ENCODE measurements at places on chromosomes 16 and 17. TPM values are rescaled to one million over a fixed set of nuclear protein-coding genes. Genes with fewer than 3 reads are reported as not detected.

Gene ITGAD
- not detected for total RNA-seq

DNA sequence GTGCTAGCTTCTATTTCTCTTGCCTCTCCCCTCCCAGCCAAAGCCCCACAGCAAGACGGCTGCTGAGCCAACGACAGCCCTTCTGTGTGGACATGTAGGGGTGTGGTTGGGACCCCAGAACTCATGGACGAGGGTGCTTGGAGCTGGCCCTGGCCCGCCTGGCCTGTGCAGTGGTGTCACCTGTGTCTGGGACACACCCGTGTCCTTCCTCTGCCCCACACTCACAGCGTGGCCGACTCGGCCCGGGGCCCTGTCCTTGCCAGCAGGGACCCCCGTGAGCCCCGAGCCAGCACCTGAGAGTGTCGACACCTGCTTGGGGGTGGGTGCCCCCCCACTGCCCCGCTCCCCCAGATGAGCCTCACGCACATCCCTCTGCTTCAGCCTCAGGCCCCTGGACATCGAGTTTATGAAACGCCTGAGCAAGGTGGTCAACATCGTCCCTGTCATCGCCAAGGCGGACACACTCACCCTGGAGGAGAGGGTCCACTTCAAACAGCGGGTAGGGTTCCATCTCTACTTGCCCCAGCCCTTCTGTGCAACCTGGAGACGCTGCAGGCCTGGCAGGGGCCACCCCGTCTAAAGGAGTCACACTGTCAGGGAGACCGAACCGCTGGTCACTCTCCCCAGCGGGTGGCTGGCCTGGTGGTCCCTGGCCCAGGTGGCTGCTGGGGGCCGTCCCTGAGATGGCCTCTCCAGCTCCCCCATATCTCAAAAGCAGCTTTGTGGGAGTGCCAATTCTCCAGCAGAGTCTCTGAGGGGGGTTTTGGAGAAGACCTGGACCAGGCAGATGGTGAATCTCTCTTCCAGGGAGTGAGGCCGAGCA, 349.8 kb downstream of the SEC14L1 start:
- no peak for DNase-seq

DNA sequence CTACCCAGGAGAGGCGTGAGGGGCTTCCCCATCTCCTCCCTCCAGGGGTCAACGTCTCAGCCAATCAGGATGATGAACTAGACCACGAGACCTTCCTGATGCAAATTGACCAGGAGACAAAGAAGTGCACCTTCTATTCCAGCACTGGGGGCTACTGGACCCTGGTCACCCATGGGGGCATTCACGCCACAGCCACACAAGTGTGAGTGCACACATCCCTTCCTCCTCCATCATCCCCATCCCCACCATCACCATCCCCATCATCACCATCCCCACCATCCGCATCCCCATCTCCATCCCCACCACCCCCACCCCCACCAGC, 6.8 kb downstream of the FSCN2 start:
- DNase-seq, result no peak

- no peak for DNase-seq
These were observed 17.2 kb downstream of the TXNDC11 start for GRCh38 chr16:11725457-11725856.

DNA sequence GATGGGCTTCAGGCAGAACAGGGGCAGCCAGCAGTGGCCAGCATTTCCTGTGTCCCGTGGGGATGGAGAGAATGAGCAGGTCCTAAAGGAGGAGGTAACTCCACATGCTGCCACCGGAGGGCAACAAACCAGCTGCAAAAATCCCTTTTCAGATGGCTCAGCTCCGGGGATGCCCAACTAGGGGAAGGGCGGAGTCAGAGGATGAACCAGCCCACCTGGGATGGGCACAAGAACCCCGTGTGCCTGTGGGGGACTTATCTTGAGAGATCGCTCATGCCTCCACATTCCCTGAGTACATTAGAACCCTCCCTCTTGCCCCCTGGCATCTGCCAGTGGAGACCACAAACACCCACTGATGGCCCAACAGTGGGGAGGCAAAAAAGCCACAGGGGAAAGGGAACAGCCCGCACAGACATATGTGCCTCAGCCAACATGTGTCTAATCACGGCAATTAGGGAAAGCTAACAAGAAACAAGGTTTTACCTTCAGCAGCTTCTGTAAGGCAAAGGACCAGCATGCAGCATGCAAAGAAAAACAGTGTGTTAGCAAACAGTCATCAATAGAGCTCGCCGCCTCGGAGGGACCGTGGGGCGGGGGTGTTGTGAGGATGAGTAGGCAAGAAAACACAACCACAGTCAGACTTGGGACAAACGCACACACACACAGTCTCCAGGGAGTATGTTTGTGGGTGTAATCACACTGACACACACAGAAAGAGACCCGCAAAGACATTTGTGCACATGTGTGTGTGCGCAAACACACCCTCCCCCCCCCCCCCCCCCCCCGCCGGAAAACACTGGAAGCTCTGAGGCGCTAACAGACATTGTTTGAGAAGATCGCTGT, 64.0 kb downstream of the MYO18A start:
- peak; percentile 35 for DNase-seq

Gene GRIN2C
- total RNA-seq, result 0.55 TPM

DNA sequence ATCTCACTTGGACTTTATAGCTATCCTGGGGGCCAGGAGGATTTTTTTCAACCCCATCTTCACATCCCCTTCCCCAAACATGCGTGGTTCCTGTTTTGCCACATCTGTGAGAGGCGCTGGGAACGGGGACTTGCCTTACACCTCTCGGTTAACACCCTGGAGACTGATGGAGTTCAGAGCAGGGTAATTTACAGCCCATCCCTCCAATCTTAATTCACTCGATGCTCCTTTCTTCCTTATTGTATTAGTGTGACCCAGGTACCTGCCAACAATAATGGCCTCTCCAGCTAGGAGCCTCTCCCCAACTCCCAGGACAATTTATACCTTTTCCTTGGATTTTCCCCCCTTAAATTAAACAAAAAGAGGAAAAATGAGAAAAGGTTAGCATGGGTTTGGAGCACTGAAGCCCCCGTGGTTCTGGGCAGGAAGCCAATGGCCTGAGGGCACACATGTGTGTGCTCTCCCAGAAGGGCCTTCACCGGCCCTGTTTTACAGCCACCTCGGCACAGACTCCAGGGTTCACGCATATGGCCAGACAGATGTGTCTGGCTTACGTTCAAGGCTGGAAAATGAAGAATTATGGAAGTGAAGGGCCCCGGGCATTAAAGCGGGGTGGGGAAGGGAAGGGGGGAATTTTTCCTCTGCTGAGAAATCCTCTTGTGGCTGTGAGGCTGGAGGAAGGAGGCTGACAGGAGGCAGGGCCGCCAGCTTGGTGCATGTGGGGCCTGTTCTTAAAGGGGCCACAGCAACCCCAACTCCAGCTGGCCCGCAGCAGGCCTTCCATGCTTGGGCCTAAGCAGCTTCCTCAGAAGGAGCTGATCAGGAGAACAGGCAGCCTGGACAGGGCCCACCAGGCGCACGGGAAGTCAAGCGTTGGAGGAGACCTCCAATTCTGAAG, 21.4 kb downstream of the HIC1 start:
- DNase-seq, result no peak

DNA sequence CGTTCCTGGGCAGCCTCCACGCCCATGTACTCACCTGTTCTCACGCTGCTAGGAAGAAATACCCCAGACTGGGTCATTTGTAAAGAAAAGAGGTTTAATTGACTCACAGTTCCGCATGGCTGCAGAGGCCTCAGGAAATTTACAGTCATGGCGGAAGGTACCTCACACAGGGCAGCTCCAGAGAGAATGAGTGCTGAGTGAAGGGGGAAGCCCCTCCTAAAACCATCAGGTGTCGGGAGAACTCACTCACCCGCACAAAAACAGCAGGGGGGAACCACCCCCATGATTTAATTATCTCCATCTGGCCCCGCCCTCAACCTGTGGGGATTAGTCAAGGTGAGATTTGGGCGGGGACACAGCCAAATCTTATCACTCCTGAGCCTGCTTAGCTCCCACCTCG, 18.2 kb downstream of the RAB40C start:
- DNase-seq, result no peak

- no peak for DNase-seq
These were observed 101.4 kb downstream of the PITPNC1 start for GRCh38 chr17:67478401-67479041.

GRCh38 chr16:84800158-84800978, 19.4 kb upstream of the CRISPLD2 start:
- DNase-seq, result no peak

DNA sequence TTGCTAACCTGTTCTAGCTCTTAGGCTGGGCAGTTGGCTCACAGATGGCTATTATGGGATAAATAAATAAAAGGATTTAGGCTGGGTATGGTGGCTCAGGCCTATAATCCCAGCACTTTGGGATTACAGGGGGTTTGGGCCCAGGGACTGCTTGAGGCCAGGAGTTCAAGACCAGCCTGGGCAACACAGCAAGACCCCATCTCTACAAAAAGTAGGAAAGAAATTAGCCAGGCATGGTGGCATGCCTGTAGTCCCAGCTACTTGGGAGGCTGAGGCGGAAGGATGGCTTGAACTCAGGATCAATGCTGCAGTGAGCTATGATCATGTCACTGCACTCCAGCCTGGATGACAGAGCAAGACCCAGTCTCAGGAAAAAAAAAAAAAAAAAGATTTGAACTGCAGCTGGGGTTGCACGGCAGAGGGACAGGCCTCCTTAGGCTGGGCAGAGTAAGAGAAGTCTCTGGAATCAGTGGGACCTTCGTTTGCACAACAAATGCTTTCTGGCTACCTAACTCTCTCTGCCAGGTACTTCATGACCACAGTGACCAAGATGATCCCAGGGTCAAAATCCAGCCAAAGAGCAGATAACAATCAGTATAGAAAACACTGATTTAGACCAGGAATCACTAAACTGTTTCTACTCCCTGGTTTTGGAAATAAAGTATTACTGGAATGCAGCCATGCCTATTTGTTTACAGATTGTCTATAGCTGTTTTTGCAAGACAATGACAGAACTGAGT, 6.8 kb downstream of the RUSF1 start:
- no peak for DNase-seq

GRCh38 chr16:89143201-89143741, 28.3 kb upstream of the CDH15 start:
- no peak for DNase-seq

DNA sequence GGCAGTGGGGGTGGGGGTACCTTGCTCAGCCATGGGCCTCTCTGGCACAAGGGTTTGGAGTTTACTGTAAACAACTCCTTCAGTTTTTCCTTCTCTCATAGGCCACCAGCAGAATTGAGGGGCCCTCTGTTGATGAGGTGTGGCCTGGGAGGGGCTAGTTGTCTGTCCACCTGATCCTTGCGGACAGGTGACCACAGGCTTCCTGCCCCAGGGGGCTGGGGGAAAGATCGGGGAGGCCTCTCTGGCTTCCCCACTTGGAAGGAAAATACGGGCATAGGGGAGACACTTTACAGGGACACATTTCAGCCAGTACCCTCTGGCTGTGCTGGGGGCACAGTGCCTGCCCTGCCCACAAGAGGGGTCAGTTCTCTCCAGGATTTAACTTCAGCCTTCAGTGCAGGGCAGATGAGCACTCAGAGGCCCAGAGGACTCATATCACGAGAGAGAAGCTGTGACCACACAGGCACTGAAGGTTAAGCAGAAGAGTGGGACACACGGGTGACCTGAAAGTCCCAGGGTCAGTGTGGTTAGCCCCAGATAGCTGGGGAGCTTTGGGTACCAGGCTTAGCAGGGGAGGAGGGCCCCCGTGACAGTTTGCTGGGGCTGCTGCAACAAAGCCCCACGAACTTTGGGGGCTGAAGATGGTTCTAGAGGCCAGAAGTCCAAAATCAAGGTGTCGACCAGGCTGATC, 245.9 kb downstream of the SEC14L1 start:
- DNase-seq, result no peak

Gene SMTNL2
- not detected for total RNA-seq

DNA sequence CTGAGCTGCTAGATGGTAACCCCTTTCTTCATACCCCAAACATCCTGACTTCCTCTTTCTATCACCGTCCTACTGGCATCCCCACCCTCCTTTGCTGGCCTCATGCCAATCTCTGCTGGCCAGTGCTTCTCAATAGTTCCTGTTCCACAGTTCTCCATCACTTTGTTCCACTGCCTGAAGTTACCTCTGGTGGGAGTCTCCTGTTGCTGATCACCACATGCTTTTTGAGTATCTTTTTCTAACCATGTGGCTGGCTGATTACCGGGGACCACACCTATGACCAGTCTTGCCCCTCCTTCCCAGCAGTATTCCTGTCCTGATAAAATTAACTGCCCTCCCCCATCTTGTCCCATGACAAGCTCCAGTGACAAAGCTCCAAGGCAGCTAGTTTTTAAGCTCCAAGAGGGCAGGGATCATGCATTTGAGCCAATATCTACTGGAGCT, 380.4 kb upstream of the CCL2 start:
- DNase-seq, result no peak

Gene RAMP2
- not detected for total RNA-seq

Gene SLC5A10
- not detected for total RNA-seq

DNA sequence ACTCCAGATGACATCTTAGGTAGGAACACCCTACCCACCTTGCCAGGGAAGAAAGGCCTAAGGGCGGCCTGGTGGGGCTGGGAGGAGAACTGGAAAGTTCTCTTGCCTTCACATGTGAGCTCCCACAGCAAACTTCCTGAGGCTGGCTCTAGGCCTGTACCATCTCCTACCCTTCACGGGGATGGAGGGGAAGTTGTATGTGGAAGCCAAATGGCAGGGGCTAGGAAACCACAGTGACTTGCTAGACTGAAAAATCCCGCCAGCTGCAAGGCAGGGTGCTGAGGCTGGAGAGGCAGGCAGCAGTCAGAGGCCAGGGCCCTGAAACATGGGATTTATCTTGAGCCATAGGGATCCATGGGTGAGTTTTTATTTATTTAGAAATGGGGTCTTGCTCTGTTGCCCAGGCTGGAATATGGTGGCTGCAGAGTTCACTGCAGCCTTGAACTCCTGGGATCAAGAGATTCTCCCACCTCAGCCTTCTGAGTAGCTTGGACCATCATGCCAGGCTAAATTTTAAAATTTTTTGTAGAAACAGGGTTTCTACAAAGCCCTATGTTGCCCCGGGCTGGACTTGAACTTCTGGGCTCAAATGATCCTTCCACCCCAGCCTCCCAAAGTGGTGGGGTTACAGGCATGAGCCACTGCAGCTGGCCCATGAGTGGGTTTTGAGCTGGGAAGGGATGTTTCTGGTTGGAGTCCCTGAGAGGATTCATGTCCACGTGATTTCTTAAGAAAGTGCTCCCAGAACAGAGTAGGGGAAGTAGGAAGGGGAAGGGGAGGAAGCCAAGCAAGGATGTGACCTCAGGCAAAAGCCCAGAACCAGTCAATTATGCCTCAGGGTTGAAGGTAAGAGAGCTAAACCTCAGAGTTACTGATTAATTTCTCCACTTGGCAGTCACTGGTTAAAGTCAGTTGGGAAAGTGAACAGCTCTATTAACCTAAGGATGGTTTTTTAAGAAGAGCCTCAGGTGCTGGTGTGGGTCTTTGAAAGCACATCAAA, 4.0 kb upstream of the KAT8 start:
- no peak for DNase-seq

Gene LHX1
- total RNA-seq, result not detected

GRCh38 chr17:31054761-31055160, 40.0 kb upstream of the NF1 start:
- DNase-seq, result no peak

GRCh38 chr17:49365667-49366066, 3.6 kb upstream of the ZNF652 start:
- peak; percentile 58 for DNase-seq

Measured in OCI-LY7 (cell line).